ENCODE measurements at places on chromosomes 7 and 10.

GRCh38 chr7:84876061-84876821 lies 310.6 kb downstream of the SEMA3D start:
- no peak for DNase-seq

DNA sequence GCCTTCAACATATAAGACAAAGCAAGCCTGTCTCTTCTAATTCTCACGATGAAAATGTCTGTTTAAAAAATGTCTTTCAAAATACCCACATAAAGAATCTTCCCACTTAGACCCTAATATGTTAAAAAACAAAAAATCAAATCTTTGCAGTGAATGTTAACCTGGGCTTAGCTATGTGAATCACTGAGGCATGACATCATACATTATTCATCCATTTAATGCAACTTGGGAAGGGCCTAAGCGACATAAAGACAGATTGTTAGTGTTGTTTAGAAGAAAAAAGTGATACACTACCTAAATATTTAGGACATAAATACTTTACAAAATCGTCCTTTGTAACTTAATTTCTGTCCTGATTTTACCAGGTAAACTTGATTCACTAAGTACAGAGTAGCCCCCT lies 648.5 kb upstream of the NRP1 start:
- DNase-seq = no peak

DNA sequence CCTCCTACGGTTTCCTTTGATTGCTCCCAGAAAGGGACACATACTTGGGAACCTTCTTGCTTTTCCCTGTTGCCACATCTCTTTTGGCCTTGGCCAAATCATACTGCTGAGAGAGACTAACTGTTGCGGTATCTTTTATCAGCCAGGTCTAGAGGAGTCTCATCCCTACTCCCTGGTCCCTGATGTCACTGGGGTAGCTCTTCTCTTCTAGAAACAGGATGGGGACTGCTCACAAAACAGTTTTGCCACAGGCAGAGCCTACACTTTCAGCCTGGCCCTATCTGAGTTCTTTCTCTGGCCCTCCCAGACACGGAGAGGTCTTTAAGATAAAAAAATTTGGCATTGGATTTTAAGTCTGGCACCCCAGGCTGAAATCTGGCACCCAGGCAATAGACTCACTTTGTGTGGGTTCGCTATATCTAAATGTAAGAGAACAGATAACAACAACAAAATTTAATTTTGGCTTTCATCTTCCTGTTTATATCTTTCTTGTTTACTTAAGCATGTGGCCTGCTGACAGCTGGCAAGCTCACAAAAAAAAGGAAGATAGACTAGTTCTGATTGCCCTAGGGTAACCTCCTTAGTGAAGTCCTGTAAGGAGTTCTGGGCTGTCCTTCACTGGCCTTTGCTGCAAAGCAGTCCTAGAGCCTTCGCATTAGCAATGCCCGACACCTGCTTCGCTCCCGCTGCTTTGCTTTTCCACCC lies 228.3 kb upstream of the NPVF start:
- no peak for DNase-seq

DNA sequence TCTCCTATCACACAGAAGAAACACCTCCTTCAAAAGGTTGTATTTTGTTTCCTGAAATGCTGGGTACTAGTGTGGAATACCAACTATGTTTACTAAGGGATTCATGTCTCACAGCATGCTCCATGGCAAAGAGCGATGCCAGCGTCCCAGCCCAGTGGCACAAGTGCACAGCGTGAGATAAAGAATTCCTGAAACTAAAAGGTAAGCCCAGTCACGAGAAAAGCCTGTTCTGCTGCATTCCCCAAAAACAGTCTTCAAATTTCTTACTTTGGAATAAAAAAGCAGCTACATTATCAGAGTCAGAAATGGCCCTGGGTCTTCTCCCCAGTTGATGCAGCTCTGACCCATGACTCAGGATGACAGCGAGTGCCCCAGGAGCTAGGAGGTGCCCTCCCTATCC lies 53.1 kb upstream of the DDC start:
- DNase-seq = no peak

DNA sequence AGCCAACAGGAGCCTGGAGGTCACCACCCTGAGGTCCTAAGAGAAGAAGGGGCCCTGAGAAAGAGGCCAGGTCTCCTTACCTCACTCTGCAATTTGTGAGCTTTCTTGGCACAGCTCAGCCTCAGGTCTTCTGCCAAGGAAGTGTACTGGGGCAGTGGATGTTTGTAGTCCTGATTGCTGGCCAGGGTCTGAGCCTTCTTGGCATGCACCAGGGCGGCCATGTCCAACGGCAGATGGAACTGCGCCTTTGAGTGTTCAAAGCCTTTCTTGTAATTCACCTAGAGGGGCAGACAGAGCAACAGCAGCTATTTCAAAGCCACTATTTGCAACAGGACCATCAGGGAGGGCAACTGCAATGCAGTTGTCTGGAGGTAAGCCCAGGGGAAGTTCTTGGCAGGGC lies 51.7 kb downstream of the NRAP start:
- DNase-seq = no peak

DNA sequence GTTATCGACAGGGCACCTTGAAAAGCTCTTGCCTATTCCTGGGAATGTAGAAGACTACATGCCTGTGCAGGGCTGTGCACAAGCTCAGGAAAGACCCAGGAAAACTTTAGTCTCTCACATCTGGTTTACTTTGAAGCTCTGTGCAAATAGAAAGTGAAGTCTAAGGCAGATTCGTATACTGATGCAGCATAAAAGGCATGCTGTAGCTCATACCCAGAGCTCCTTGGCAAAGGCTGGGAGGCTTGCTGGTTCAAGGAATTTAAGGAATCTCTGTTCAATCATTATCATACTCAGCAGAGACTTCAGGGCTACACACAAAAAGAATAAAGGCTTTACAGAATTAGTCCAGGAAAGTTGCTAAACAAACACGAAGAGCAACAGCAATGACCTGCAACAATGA lies 192.0 kb downstream of the OTUD1 start:
- DNase-seq = no peak

DNA sequence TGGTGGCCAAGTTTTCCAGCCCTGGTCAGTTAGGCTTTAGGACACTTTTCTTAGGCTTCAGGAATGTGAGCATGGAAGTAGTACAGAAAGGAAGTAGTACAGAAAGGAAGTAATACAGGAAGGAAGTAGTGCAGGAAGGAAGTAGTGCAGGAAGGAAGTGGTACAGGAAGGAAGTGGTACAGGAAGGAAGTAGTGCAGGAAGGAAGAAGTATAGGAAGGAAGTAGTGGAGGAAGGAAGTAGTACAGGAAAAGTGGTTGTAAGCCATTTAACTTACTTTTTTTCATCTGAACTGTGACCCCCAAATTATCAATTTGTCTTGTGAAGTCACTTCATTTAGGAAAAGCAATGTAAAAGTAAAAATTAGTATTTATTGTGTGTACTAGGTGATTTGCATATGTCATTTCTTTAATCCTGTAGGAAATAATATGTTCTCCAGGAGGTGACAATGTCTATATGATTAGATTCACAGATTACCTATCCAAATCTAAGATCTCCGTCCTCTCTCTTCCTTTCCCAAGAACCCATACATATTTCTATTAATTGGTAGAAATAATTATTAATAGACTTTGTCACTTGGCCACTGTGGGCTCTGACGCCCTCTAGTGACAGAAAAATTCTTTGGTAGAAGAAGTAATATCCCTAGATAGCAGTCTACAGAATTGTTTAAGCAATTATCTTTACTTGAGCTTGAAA lies 3.9 kb upstream of the FAS start:
- DNase-seq = no peak

GRCh38 chr10:77592946-77593636 lies 44.5 kb downstream of the KCNMA1 start:
- DNase-seq = no peak

- DNase-seq = no peak
Measured at GRCh38 chr7:140656548-140657515, 15.9 kb upstream of the ADCK2 start.

DNA sequence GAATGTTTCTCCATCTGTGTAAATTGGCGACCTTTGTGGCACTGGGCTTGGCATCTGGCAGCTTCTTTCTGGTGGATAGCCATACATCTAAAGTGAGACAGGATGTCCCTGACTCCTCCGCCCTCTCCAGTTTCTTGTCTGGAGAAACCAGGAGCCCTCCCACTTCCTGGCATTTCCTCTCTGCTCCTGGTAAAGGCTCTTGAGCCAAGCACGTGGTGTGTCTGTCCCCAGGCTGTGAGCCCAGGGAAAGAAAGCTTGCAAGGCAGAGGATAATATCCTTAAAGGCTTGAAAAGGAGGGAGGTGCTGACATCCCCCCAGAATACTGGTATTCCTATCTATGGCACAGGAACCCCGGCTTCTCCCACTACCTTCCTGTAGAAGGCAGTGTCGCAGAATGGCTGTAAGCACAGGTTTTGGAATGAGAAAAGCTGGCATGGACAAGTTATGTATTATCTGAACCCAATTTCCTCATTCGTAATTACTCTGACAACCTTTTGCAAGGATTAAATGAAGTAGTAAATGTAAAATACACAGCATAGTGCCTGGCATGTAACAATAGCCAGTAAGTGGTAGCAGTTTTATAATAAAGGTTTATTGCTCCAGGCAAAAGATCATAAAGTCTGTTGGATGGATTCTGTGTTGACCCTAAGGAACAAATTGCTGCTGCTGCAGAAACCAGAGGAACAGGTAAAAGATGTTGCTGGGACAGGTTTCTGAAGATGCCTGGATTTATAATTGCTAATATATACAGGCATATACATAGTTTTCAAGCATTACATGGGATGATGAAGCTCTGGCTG lies 11.8 kb upstream of the ACSL5 start:
- no peak for DNase-seq

DNA sequence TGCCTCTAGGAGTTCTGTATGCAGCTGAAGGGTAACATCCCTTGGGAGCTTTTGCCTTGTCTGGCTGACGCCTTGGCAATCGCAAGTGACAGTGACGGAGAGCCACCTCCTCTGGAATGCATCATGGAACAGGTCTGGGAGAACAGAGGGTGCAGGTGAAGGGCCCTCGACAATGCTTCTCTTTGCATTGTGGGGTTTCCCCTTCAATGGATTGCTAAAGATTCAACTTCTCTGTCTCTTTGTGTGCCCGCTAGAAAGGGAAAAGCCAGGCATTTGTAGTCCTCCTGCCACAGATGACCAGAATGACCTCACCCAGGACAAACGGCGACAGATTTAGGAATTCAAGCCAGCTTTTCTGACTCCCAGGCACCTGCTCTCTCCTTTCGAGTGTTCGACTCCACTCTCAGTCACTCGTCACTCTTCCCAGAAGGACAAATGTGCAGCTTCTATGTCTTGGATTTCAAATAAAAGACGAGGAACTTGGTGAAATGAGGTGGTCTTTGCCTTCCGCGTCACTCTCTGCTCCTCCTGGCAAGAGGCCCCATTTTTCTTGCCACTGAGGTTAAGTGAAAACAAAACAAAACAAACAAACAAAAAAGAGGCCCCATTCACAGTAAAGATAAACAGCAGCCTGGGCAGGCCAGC lies 26.1 kb downstream of the IL2RA start:
- no peak for DNase-seq

DNA sequence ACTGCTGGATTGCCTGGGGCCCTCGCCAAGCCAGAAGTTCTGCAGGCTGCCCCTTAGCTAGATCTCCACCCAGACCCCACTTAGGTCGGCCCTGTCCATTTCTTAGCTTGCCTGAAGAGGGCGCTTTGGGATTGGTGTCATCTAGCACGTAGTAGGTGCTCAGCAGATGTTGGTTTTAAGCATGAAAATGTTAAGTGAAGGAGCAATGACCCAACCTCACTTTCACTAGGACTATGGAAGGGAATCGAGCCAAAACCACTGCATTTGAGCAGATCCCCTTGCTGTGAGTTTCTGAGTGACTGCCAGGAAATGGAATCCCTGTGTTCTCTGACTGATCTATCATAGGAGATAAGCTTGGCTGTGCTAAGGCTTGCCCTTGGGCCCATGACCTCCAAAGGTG lies 131.7 kb upstream of the EEPD1 start:
- no peak for DNase-seq

DNA sequence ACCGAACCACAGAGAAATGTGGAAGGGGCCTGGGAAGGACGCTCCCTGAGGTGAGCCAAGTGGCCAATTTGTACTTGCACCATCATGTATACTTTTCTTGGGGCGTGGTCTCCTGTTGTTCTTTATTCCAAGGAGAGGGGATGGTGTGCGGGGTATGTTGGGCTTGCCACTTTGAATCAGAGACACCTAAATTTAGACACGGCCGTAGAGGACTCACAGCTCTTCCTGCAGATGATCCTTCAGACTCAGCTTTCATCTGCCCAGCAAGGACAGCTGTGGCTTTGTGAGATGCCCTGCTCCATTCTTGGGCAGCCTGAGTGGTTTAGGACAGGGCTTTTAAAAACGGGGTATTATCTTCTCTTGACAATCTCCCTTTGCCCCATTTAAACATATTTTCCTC lies 473.2 kb downstream of the REEP3 start:
- DNase-seq = no peak

DNA sequence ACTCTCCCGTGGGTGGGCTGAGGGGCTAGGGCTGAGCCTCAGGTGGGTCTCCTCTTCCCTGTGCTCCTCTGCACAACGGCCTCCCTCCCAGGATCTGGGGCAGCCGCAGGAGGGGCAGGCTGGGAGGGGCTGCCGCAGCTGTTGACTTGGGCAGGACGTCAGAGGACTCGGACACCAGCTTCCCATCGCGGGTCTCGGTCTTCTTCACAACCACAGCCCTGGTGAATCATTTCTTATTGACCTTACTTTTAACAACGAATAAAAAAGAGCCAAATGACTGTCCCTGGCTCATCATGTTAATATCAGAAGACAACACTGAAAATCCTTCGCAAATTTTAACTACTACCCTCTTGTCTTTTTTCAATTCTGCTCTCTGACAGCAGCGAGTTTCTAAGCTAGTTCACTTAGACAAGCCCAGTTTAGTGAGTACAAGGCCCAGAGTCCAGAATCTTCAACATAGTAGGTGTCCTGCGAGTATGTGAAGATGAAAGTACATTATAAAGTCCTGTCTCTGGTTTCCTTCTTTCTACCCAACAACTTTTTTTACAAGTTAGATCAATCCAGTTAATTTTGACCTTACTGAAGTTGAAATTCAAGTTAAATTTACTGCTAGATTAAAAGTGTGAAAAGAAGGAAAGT lies 32.4 kb downstream of the CTNNA3 start:
- DNase-seq = no peak

Data from stimulated activated CD8-positive, alpha-beta memory T cell treated with anti-CD3 and anti-CD28 coated beads, Interleukin-7, amount 100 ng/mL, for 1 hour (primary cell).